Activated CD4-positive, alpha-beta memory T cell treated with anti-CD3 and anti-CD28 coated beads, Interleukin-2, amount 10 ng/mL, durations not matched to agents 7 days and 5 days (primary cell): ENCODE measurements at places on chromosomes 12 and 14. TPM values are rescaled to one million over a fixed set of nuclear protein-coding genes. Genes with fewer than 3 reads are reported as not detected.

- H3K4me3 ChIP-seq = no peak overlapping the region
- no peaks in the 10 kb centered on the region for H3K36me3 ChIP-seq
- H3K4me1 ChIP-seq = peaks cover 19% of the 10 kb centered on the region
- H3K27me3 ChIP-seq = no peaks in the 10 kb centered on the region
- H3K27ac ChIP-seq = no peak overlapping the region
Measured at GRCh38 chr14:32258336-32258993, 55.4 kb upstream of the RNU6-8 start.

DNA sequence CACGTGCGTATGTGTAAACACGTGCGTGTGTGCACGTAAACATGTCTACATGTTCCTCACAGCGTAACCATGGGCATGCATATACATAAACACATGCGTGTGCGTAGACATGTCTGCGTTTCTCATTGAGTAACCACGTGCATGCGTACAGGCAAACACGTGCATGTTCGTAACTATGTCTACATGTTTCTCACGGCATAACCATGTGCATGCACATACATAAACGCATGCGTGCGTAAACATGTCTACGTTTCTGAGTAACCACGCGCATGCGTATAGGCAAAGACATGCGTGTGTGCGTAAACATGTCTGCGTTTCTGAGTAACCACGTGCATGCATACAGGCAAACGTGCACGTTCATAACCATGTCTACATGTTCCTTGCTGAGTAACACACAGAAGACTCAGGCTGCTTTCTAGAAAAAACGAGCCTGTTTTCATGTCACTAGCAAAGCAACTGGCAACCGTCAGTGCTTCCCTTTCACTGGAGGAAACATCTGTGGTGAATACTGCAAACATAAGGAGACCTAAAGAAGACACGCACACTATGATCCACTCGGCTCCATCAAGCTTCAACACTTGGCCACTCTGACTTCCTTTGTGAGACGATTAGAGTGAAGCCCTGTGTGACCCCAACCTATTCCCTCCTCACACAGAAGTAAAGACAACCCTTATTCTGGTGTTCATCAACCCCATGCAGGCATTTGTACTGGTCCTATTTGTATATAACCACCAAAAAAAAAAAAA lies 28.8 kb downstream of the POLE start:
- H3K27me3 ChIP-seq = no peaks in the 10 kb centered on the region
- H3K27ac ChIP-seq = no peak overlapping the region
- H3K4me1 ChIP-seq = peaks cover 34% of the 10 kb centered on the region
- DNase-seq = no peak
- H3K36me3 ChIP-seq = peaks cover 79% of the 10 kb centered on the region

- H3K27ac ChIP-seq = no peak overlapping the region
- H3K4me1 ChIP-seq = peaks cover 56% of the 10 kb centered on the region
- peaks cover 2% of the 10 kb centered on the region for H3K27me3 ChIP-seq
- no peak overlapping the region for H3K4me3 ChIP-seq
- peaks cover 87% of the 10 kb centered on the region for H3K36me3 ChIP-seq
Measured at GRCh38 chr12:93577222-93577621, 4.7 kb downstream of the SOCS2 start.

DNA sequence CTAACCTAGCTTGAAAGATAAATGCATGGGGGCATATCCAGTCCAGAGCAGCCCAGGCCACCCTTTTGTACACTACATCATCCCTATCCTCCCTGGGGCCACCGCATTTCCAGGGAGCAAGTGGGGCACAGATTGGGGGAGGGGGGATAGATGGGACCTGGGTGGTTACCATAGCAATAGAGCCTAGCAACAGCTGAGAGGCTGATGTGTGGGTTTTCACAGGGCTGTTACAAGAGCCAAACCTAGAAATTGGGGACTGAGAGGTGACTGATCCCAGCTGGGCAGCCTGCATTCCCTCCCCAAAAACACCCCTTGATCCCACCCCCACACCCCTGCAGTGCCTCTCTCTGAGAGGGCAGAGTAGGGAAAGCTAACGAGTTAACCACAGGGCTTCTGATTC lies 3.7 kb upstream of the ZNF384 start:
- peaks cover 3% of the 10 kb centered on the region for H3K27me3 ChIP-seq
- H3K36me3 ChIP-seq = peaks cover 3% of the 10 kb centered on the region
- H3K4me1 ChIP-seq = peaks cover 20% of the 10 kb centered on the region
- no peak for DNase-seq
- H3K27ac ChIP-seq = no peak overlapping the region

DNA sequence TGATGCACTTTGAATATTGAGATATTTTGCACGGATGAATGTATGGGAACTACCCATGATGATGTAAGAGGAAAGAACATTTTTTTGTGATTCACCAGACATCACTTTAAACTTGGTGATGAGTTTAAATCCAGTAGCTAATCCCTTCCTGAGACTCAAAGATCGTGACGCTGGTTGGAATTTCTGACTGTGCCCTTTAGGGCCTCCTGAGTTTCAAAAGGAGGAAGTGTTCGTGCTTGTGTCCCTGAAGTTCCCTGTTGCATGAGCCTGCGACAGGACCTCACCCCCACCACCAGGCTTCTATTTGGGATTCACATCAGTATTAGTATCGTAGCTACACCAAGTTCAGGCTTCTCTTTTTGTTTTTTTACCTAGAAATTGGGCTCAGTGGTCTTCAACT lies 18.6 kb upstream of the RIN3 start:
- H3K27me3 ChIP-seq = peaks cover 10% of the 10 kb centered on the region
- H3K36me3 ChIP-seq = no peaks in the 10 kb centered on the region
- no peak for DNase-seq
- H3K4me3 ChIP-seq = no peak overlapping the region
- no peaks in the 10 kb centered on the region for H3K4me1 ChIP-seq

- no peaks in the 10 kb centered on the region for H3K36me3 ChIP-seq
- no peaks in the 10 kb centered on the region for H3K4me1 ChIP-seq
- DNase-seq = no peak
- no peaks in the 10 kb centered on the region for H3K27me3 ChIP-seq
- no peak overlapping the region for H3K27ac ChIP-seq
- no peak overlapping the region for H3K4me3 ChIP-seq
Measured at GRCh38 chr14:49297102-49297501, 289.1 kb downstream of the RPS29 start.

DNA sequence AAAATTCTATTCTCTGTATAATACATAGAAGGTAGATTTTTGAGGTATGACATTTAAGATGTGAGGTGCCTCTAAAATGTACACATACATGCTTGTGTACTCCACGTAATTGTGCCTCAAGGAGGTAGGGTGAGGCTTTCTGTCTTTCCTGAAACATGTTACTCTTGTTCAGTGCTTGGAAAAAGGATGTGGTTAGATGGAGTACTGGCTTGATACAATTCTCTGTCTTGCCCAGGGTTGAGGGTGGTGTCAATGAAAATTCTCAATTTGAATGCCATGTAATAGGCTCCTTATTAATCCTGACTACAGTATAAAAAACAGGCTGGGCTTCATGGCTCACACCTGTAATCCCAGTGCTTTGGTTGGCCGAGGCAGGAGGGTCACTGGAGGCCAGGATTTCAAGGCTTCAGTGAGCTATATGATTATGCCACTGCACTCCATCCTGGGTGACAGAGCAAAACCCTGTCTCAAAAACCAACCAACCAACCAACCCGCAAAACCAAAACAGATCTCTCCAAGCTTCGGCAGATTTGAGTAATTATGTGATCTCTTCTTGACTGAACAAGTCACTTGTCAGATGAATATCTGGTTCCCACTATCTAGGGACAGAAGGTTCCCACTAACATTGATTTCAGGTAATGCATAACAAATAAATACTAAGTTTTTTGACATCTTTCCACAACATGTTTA lies 41.6 kb downstream of the RCOR1 start:
- peak; percentile 25 for DNase-seq
- H3K4me1 ChIP-seq = peaks cover 13% of the 10 kb centered on the region
- H3K4me3 ChIP-seq = no peak overlapping the region
- peaks cover 2% of the 10 kb centered on the region for H3K36me3 ChIP-seq
- no peaks in the 10 kb centered on the region for H3K27me3 ChIP-seq

GRCh38 chr12:57235017-57235727 lies 5.7 kb downstream of the SHMT2 start:
- H3K36me3 ChIP-seq = peaks cover 64% of the 10 kb centered on the region
- peaks cover 19% of the 10 kb centered on the region for H3K27me3 ChIP-seq
- H3K4me1 ChIP-seq = peaks cover 73% of the 10 kb centered on the region
- no peak for DNase-seq

DNA sequence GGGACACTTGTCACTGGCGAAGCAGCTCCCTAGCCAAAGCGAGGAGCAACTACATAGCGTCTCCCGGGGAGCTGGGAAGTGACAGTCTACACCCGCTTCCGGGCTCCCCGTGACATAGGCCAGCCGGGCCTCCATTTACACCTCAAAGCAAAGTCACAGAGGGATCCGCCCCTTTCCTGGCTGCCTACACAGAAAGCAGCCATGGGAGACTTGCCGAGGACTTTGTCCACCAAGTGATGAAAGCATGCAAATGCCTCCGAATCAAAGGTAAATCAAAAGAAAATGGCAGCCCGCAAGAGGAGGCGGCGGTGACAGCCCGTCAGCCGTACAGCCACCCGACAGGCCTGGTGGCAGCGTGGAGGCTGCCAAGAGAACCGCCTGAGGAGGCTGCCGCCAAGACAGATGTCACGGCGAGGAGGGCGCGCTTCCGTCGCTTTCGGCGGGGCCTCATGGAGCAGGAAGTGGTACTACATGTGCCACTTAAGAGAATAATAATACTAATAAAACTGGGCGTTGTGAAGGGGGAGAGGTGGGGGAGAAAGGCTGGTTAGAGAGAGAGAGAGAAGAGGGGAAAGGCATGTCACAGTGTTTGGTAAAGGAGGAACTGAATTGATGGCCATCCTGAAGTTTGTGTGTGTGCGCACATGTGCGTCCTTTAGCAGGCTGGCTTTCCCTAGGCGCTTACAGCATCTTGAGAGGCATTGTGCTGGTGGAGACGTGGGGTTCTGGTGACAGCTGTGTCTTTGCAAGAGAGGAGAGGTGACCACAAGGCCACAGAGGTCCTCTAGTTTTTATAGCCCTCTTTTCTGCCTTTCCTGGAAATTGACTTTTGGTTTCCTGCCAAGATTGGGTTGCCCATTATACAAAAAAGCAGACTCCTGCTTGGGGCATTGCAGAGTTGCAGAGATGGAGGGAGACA lies 661.7 kb downstream of the VRK1 start:
- peak overlapping the region; percentile 89 for H3K4me3 ChIP-seq
- no peaks in the 10 kb centered on the region for H3K27me3 ChIP-seq
- H3K4me1 ChIP-seq = peaks cover 52% of the 10 kb centered on the region
- peak overlapping the region; percentile 98 for H3K27ac ChIP-seq
- DNase-seq = peak; percentile 87
- peaks cover 57% of the 10 kb centered on the region for H3K36me3 ChIP-seq

- H3K4me1 ChIP-seq = peaks cover 2% of the 10 kb centered on the region
- peaks cover 6% of the 10 kb centered on the region for H3K27me3 ChIP-seq
- H3K36me3 ChIP-seq = no peaks in the 10 kb centered on the region
- DNase-seq = no peak
Measured at GRCh38 chr14:99725774-99726537, 41.9 kb downstream of the CYP46A1 start.

DNA sequence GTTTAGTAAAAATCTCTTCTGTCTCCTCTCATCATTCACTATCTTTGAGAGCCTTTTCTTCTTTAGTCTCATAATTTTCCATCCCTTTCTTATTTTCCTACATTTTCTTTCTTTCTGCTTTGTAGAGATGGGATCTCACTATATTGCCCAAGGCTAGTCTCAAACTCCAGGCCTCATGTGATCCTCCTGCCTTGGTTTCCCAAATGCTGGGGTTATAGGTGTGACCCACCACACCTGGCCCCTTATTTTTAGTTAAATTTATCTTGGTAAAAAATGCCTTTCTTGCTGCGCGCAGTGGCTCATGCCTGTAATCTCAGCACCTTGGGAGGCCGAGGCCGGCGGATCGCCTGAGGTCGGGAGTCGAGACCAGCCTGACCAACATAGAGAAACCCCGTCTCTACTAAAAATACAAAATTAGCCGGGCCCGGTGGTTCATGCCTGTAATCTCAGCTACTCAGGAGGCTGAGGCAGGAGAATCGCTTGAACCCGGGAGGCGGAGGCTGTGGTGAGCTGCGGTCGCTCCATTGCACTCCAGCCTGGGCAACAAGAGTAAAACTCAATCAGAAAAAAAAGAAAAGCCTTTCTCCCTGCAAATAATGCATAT lies 996 bp downstream of the SLC2A3 start:
- H3K27me3 ChIP-seq = no peaks in the 10 kb centered on the region
- H3K4me1 ChIP-seq = peaks cover 29% of the 10 kb centered on the region
- peaks cover 21% of the 10 kb centered on the region for H3K36me3 ChIP-seq
- no peak overlapping the region for H3K27ac ChIP-seq
- no peak overlapping the region for H3K4me3 ChIP-seq

DNA sequence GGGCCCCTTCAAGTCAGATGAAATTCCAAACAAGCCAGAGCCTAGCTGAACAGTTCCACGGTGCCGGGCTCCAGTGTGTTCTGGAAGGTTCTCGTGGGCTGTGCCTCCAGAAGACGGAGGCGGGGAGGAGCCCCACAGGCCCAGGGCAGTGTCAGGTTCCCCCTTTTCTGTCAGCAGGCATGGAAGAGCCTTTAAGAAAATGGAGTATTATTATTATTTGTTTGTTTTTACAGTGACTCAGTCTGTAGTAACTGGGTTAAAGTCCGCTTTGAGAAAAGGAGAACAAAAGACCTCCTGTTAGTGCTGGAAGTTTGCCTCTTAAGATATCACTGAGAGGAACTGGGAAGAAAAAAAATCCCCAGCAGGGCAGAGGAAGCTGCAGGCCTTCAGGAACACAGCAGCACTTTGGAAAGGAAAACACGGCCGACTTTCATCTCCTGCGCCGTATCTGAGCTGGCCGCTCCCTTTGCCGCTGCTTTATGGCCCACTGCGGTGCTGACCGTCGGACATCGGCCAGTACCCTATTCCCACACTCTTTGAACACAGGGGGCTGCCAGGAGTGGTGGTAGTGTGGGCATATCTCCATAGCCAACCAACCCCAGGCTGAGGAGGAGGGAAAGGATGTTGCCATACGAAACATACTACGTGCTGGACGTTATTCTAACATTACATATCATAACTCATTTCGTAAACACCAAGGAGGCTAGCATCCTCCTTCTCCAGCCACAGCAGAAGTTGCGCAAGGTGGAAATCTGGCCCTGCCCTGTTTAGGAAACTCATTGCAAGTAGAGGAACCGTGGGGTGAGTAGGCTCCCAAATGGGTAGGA lies 194.0 kb downstream of the ZFP36L1 start:
- DNase-seq = no peak
- no peak overlapping the region for H3K4me3 ChIP-seq
- H3K36me3 ChIP-seq = no peaks in the 10 kb centered on the region
- H3K27ac ChIP-seq = no peak overlapping the region

GRCh38 chr12:101967506-101967905 lies 90.1 kb downstream of the DRAM1 start:
- H3K27ac ChIP-seq = no peak overlapping the region
- DNase-seq = no peak
- peaks cover 9% of the 10 kb centered on the region for H3K27me3 ChIP-seq
- H3K4me1 ChIP-seq = peaks cover 18% of the 10 kb centered on the region
- H3K4me3 ChIP-seq = no peak overlapping the region

- no peaks in the 10 kb centered on the region for H3K4me1 ChIP-seq
- no peak overlapping the region for H3K4me3 ChIP-seq
- H3K27ac ChIP-seq = no peak overlapping the region
- peaks cover 73% of the 10 kb centered on the region for H3K36me3 ChIP-seq
- no peaks in the 10 kb centered on the region for H3K27me3 ChIP-seq
- no peak for DNase-seq
Measured at GRCh38 chr12:293199-293598, 30.6 kb upstream of the SLC6A13 start.

SP7 gene
- not detected for total RNA-seq

WNT1 gene
- total RNA-seq = 0.33 TPM

ISCA2 gene
- 32.1 TPM for total RNA-seq

SENP1 gene
- 43.7 TPM for total RNA-seq

PELI2 gene
- 5.5 TPM for total RNA-seq

PAWR gene
- 3.3 TPM for total RNA-seq

STAC3 gene
- 4.5 TPM for total RNA-seq

NTS gene
- total RNA-seq = not detected

PPP1R36 gene
- total RNA-seq = not detected
